ENCODE measurements at places on chromosomes 7 and 10.

- DNase-seq: peak; percentile 53
These were observed at the start of gene CCDC136 for GRCh38 chr7:128791121-128791971. TSS of gene CCDC136 (plus strand) at chr7:128791968. CDS start at chr7:128792412, 444 bp downstream.

GRCh38 chr10:25902002-25902401 is 32.0 kb upstream of the MYO3A start:
- no peak for DNase-seq

DNA sequence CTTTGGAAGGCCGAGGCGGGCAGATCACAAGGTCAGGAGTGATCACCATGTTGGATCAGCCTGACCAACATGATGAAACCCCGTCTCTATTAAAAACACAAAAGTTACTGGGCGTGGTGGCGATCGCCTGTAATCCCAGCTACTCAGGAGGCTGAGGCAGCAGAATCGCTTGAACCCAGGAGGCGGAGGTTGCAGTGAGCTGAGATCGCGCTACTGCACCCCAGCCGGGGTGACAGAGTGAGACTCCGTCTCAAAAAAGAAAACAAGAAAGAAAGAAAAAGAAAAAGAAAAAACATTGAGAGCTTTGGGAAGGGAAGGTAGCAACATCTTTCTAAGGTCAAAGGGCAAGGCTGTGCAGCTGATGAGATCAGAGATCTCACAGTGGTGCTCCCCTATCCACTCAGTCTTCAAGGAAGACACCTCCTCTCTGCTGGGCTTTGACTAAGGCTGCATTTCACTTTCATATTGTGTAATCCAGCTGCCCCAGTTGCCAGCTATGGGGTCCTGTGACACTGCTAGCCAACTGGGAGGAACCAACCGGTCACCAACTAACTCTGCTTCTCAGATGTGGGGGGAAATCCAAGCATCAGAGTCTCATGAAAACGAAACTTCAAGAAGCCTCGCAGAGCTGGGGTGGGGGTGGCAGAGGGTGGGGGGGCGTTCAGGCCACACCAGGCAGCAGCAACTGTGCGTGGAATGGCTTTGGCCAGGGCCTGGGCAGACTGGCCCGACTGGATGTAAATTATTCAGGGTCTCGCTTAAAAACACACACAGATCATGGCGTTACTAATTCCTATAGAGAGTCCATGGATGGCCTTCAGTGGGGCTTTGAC is 1.5 kb downstream of the IL15RA start:
- no peak for DNase-seq

GRCh38 chr10:72331575-72332422 is 22.9 kb downstream of the DNAJB12 start:
- peak; percentile 96 for DNase-seq

- no peak for DNase-seq
These were observed 72.0 kb downstream of the KCNMA1 start for GRCh38 chr10:77565590-77566023.

DNA sequence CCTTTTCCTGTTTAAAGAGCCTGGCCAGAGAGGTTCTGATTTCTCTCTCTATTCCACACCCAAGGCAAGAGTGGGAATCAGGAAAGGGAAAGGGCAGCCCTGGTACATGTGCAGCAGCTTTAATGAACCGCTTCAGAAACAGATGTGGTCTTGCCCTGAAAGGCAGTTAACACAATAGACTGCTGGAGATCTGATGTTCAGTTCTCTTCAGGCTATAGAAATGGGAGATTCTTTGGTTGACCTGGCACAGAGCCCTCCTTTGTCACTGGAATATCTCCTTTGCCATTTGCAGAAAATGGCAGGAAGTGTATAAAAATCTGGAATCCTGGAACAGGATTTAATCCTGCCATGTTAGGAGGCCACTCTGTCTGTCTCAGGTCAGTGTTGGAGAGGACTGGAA is 36.3 kb upstream of the EXOC6 start:
- DNase-seq: no peak

DNA sequence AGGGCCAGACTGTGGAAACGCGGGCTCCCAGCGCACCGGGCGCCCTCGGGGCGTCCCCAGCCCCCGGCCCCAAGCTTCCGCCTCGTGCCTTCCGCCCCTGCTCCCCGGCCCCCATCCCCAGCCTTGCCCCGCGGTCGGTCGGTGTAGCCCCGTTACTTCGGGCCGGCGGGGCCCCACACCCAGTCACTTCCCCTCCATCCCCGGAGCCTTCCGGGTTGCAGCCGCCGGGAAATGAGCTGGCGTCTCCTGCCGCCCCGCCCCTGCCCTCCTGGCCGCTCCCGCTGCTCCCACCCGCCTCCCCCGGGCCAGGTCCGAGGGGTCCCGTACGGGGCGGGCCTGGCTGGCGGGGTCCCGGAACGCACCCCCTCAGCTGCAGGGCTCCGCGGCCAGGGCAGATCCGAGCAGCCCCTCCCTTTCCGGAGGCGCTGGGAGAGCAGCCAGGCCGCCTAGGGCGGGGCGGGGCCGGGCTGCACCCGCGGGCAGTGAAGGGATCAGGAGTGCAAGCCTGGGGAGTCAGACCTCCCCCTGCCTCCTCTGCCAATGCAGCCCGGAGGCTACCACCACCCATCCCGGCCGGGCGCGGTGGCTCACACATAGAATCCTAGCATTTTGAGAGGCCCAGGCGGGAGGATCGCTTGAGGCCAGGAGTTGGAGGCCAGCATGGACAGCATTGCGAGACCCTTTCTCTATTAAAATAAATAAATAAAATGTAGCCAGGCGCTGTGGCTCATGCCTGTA is 709 bp downstream of the ARPC1B start:
- DNase-seq: peak; percentile 61

GRCh38 chr7:38375453-38375852 is 102.0 kb upstream of the TARP start:
- DNase-seq: no peak

- DNase-seq: no peak
These were observed 676 bp downstream of the TCAF1 start for GRCh38 chr7:143901332-143901667.

Measured in NCI-H774 (cell line).